ENCODE measurements at places on chromosomes 12 and 14. TPM values are rescaled to one million over a fixed set of nuclear protein-coding genes. Genes with fewer than 3 reads are reported as not detected.

- DNase-seq = no peak
Measured at GRCh38 chr14:58793131-58793740, 155.5 kb downstream of the DACT1 start.

The OR6C70 gene
- total RNA-seq = not detected

DNA sequence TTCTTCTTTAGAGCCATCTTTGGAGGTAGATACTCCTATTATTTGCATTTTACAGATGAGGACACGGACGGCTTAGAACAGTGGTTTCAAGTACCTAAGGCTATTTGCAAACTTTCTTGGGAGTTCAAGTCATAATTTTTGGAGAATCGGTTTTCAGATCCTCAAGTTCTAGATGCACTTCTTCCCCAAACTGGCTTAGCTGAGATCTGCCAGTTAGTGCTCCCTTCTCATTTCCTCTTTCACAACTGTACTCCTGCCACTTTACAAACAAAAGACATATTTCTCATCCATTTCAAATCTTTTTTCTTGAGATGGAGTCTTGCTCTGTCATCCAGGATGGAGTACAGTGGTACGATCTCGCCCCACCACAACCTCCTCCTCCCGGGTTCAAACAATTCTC, 77.3 kb downstream of the HELB start:
- DNase-seq = no peak

GRCh38 chr12:67772267-67773169, 124.0 kb downstream of the DYRK2 start:
- DNase-seq = no peak

- DNase-seq = no peak
Measured at GRCh38 chr12:98998697-98999299, 353.7 kb downstream of the APAF1 start.

- no peak for DNase-seq
Measured at GRCh38 chr12:25594376-25594775, 41.3 kb upstream of the LMNTD1 start.

- DNase-seq = no peak
Measured at GRCh38 chr14:97381309-97381708, 584.1 kb downstream of the VRK1 start.

DNA sequence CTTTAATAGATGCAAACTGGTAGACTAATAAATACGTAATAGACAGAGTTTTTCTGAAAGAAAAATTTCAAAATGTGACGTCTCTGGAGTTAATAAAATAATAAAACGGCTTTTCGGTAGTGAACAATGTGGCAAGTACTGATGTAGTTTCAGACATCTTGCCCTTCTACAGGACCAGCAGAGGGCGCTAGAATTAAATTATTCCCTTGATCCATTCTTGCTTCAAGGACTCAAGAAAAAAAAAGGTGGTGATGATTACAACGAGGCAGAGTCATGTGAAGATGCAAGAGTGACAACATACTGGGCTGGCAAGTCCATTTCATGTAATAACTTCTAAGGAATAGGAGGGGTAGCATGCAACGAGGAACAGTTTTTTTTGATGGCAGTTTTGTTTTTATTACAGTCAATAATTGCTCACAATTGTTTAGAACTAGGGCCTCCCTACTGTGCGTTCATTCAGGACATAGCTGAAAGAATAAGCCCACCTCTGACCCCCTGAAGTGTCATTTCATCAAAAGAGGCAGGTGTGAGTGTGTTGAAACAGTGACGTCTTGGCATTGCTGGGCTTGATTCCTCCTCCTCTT, 101.0 kb upstream of the GZMB start:
- peak; percentile 69 for DNase-seq

The NR2C1 gene
- total RNA-seq = 61.9 TPM

- no peak for DNase-seq
Measured at GRCh38 chr14:51544901-51545300, 106.8 kb upstream of the FRMD6 start.

The PTPRQ gene
- 0.47 TPM for total RNA-seq

DNA sequence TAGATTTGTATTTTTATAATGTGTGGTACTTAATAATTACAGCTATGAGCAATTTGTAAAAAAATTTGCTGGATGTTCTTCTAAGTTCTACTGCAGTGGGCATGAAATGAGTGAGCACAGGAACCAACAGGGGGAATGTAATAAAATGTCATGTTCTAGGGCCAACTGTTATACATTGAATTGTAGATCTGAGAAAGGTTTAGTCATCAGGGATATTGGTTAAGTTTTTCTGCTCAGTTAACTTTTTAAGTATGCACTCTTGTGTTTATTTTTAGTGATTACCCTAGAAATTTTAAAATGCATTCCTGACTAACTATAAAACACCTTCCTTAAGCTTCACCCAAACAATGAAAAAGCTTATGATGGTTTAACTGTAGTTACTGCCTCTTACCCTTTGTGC, 101.8 kb downstream of the CAND1 start:
- DNase-seq = no peak

- DNase-seq = no peak
Measured at GRCh38 chr14:92560106-92560865, 46.7 kb downstream of the RIN3 start.

- no peak for DNase-seq
Measured at GRCh38 chr14:69073429-69073828, 79.5 kb downstream of the DCAF5 start.

DNA sequence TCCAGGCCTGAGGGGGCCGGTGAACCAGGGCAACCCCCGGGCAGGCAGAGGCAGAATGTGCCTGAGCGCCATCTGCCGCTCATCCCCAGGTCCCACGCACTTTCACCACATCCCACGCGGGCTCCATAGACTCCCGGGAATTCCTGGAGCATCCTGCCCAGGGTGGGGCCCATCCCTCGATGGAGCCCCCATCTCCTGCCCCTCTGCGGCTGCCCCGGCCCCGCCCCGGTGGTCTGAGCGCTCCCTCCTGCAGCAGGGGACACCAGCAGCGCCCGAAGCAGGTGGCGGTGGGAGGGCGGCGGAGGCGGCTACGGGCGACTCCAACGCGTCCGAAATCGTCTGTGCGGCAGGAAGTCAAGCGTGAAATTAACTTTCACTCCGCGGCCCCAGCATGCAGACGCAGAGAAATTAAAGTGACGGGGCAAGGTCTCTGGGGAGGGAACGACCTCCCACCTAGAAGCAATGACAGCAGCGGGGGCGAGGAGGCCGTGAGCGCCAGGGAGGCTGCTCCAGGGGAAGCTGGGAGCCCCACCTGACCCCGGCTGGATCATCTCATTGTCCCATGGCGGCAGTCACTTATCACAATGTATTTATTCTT, 122.2 kb downstream of the NCOR2 start:
- no peak for DNase-seq

The BHLHE41 gene
- 7.7 TPM for total RNA-seq

The EFS gene
- 58.7 TPM for total RNA-seq

DNA sequence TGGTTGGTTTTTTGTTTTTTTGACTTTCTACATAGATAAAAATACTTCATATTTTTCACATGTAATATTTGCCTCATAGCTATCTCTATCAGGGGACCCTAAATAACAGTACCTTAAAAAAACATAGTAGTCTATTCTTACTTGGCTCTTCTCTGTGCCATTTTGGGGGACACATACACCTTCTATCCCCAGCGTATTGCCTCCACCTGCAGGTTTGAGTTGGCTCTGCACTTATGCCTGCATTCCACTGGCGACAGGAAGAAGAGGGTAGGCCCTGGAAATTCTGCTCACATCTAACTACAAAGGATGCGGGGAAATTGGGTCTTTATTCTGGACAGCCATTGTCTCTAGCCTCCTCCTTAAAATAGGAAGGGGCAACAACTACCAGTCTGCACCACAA, 13.8 kb upstream of the IFI27L2 start:
- DNase-seq = no peak

The TSPAN19 gene
- not detected for total RNA-seq

The FGF6 gene
- total RNA-seq = not detected

The SLC8A3 gene
- total RNA-seq = 1.6 TPM

- DNase-seq = peak; percentile 75
Measured at GRCh38 chr14:68843471-68844209, 50.8 kb upstream of the ZFP36L1 start.

The OR6J1 gene
- not detected for total RNA-seq

The GNB3 gene
- not detected for total RNA-seq

GRCh38 chr12:39365364-39366001, 77.4 kb downstream of the KIF21A start:
- no peak for DNase-seq

DNA sequence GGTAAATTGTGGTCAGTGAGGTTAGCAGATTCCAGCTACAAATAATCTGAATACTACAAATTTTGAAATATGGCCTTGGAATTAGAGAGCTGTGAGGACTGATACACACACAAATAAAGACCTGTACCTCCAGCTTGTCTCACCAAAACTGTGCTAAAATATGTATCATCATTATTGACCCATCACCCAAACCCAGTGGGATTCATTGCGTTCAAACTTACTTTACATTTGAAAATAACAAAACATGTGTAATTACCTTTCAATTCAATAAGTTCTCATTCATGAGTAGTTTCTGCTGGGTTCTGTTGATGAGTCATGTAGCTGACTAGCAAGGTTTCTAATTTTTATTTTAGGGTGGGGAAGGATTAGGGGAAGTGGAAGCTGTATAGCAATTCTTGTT, 170.9 kb downstream of the MSRB3 start:
- DNase-seq = no peak

DNA sequence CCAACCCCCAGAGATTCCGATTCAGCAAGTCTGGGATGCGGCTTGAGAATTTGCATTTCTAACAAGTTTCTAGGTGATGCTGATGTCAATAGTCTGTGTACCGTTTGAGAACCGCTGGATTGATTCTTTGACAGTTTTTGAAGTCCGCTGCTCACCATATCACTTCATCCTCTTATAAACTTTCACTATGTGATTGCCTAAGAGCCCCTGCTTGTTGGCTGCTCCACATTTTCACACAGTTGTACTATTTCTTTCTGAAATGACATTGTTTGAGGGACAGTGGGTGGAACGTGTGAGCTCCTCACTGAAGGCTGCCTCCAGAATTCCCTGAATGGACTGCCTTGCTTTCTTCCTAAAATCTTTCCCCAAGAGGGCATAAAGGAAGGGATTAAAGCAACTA, 7.7 kb downstream of the C3AR1 start:
- no peak for DNase-seq

- DNase-seq = no peak
Measured at GRCh38 chr12:19799216-19799615, 359.9 kb downstream of the AEBP2 start.

GRCh38 chr12:109289551-109289950, 19.5 kb downstream of the FOXN4 start:
- DNase-seq = no peak

The CLEC2A gene
- 70.2 TPM for total RNA-seq

- no peak for DNase-seq
Measured at GRCh38 chr12:52947738-52948423, 1.0 kb upstream of the KRT18 start.

GRCh38 chr12:116736962-116737773, 701 bp downstream of the SPRING1 start:
- no peak for DNase-seq

DNA sequence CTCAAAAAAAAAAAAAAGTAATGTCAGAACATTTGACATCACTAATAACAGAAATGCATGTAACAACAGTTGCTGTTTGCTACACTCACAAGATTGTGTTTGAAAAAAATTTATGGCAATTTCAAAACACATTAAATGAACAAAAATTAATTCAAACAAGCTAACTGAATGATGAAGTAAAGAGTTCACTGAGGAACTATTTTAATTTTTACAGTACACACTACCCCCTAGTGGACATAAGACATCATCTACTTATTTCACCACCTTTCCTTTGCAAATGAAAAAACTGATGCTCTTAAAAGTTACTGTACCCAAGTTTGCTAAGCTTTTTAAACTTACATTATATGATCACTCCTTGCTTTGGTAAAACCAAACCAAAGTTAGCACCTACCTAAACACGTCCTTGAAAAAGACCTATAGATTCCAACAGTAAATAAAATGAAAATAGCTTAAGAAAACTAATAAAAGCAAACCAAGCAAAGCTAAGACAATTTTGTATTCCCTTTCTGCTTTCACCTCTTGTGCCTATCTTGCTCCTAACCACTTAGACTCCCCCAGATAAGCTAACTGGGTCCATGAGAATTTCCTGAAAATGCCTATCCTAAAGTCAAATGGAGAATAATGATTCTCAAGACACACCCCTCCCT, 22.2 kb downstream of the UBE2N start:
- no peak for DNase-seq

The C2CD5 gene
- total RNA-seq = 22.6 TPM

GRCh38 chr14:51651388-51652167, at the start of gene FRMD6:
Gene FRMD6 (plus strand): TSS chr14:51651910. CDS start chr14:51689837, 37,927 bp downstream.
- peak; percentile 78 for DNase-seq

The CACNA1C gene
- total RNA-seq = 2.4 TPM

- no peak for DNase-seq
Measured at GRCh38 chr12:10855807-10856206, 6.5 kb upstream of the PRR4 start.

DNA sequence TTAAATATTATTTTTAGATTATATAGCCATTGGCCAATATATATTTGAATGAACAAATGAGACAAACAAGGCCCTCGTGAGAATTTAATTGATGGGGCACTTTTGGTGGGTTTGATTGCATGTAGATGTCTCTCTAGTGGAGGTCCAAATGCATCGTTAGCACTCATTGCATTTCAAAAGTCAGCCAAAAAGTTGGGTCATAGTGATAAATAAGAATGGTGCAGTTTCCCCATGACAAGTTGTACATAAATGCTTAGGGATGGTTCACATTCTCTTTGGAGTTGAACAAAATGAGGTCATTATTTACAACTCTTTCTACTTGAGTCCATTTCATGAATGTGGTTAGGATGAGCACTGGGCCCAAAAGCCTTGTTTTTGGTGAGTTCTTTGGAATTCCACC, 1.0 kb downstream of the BEST3 start:
- DNase-seq = no peak

DNA sequence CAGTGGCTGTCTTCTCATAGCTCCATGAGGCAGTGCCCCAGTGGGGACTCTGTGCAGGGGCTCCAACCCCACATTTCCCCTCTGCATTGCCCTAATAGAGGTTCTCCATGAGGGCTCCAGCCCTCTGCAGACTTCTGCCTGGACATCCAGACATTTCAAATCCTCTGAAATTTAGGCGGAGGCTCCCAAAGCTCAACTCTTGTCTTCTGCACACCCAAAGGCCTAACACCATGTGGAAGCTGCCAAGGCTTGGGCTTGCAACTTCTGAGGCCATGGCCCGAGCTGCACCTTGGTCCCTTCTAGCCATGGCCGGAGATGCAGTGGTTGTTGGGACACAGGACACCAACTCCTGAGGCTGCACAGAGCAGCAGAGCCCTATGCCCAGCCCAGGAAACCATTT, 20.5 kb upstream of the PPP2R5C start:
- DNase-seq = peak; percentile 63

GRCh38 chr12:121858662-121859572, at the start of gene HPD:
Gene HPD (minus strand): TSS chr12:121858859. CDS start chr12:121858823, 36 bp downstream.
- peak; percentile 35 for DNase-seq

The NTS gene
- total RNA-seq = not detected
